Colonic mucosa (tissue), 4 donors: ENCODE measurements at places on chromosomes 5 and 9. TPM values are rescaled to one million over a fixed set of nuclear protein-coding genes. Genes with fewer than 3 reads are reported as not detected.

DNA sequence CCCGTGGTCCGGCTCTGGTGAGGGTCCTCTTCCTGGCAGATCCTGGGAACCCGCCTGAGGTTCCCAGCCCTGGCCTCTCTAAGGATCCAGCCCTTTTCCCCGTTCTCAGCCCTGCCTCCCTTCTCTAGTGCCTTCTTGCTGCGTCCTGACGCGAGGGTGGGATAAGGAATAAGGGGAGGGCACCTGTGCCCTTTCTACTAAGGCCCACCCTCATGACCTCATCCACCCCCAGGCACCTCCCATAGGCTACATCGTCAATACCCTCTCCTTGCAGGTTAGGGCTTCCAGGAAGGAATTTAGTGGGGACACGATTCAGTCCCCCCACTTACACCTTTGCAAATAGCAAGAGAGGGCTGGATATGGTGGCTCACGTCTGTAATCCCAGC lies 10.7 kb upstream of the DIPK1B start:
- H3K4me1 ChIP-seq = peaks cover 12% of the 10 kb centered on the region
- peaks cover 3% of the 10 kb centered on the region for H3K27me3 ChIP-seq
- no peak overlapping the region for H3K4me3 ChIP-seq
- no peaks in the 10 kb centered on the region for H3K36me3 ChIP-seq

DNA sequence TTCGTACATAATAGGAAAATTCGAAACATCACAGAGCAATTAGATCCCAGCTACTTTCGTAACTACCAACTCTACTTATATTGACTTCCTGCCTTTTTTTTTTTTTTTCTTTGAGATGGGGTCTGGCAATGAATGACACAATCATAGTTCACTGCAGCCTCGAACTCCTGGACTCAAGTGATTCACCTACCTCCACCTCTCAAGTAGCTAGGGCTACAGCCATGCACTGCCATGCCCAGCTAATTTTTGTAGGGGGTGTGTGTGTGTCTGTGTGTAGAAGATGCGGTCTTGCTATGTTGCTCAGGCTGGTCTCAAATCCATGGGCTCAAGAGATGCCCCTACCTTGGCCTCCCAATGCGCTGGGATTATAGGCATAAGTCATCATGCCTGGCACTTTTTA lies 5.8 kb upstream of the PAIP2 start:
- no peak overlapping the region for H3K4me3 ChIP-seq
- H3K36me3 ChIP-seq = peaks cover 7% of the 10 kb centered on the region
- DNase-seq = no peak
- no peaks in the 10 kb centered on the region for H3K4me1 ChIP-seq

GRCh38 chr9:89593727-89594427 lies 10.9 kb upstream of the GADD45G start:
- H3K4me3 ChIP-seq = no peak overlapping the region
- H3K4me1 ChIP-seq = no peaks in the 10 kb centered on the region
- DNase-seq = peak; percentile 66
- no peaks in the 10 kb centered on the region for H3K36me3 ChIP-seq

Gene QRFP
- 0.77 TPM for total RNA-seq

- DNase-seq = no peak
- H3K4me1 ChIP-seq = peaks cover 27% of the 10 kb centered on the region
Measured at GRCh38 chr9:97633859-97634490, 354 bp downstream of the NCBP1 start.

Gene DMXL1
- total RNA-seq = 28.7 TPM

GRCh38 chr9:15140051-15140450 lies 167.0 kb downstream of the TTC39B start:
- H3K27me3 ChIP-seq = no peaks in the 10 kb centered on the region
- H3K36me3 ChIP-seq = no peaks in the 10 kb centered on the region
- H3K4me1 ChIP-seq = no peaks in the 10 kb centered on the region
- no peak for DNase-seq
- H3K27ac ChIP-seq = no peak overlapping the region
- no peak overlapping the region for H3K4me3 ChIP-seq

Gene INSL4
- total RNA-seq = not detected

DNA sequence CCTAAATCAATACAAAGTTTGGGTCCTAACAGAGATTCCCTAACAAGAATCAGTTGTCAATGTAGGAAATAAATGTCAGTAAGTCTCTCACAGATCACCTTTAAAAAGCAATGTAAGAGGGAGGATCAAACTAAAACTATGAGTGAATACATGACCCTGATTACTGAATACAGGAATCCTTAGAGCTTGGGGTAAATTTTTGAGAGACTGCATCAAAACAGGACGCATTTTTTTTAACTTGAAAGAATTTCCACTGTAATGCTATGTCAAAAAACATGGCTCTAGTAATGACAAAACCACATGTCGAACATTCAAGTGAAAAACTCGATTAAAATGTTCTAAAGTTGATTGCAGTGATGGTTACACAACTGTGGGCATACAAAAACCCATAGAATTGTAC lies 21.9 kb downstream of the ZDHHC21 start:
- H3K4me1 ChIP-seq = no peaks in the 10 kb centered on the region
- no peak for DNase-seq
- H3K27me3 ChIP-seq = no peaks in the 10 kb centered on the region
- H3K27ac ChIP-seq = no peak overlapping the region
- no peaks in the 10 kb centered on the region for H3K36me3 ChIP-seq

GRCh38 chr5:65137631-65138030 lies 344.1 kb downstream of the ADAMTS6 start:
- no peaks in the 10 kb centered on the region for H3K4me1 ChIP-seq
- no peaks in the 10 kb centered on the region for H3K36me3 ChIP-seq
- DNase-seq = peak; percentile 32
- H3K27me3 ChIP-seq = no peaks in the 10 kb centered on the region

DNA sequence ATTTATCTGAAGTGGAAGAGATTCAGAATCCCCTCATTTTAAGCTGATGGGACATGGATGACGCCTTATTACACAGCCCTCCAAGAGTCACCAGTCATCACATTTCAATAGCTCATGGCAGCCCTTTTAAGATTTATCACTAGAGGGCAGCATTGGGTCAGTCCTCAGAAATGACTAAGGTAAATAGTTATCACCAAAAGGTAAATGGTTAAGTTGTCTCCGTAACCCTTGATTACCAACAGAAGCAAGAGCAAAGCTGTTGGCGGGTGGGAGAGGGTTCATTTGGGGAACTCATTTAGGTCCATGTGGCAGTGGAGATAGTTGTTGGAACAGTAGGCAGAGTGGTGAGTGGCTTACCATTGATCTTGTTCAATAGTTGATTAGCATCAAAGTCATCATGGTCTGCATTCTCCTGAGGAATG lies 12.0 kb upstream of the C9 start:
- H3K27me3 ChIP-seq = no peaks in the 10 kb centered on the region
- H3K4me3 ChIP-seq = no peak overlapping the region
- H3K36me3 ChIP-seq = no peaks in the 10 kb centered on the region
- DNase-seq = peak; percentile 65

Gene CDH18
- not detected for total RNA-seq
